IMR-90 (cell line): ENCODE measurements at places on chromosomes 6 and 20. TPM values are rescaled to one million over a fixed set of nuclear protein-coding genes. Genes with fewer than 3 reads are reported as not detected.

- DNase-seq: no peak
- peaks cover 48% of the 10 kb centered on the region for H3K27me3 ChIP-seq
- no peaks in the 10 kb centered on the region for H3K36me3 ChIP-seq
- H3K4me3 ChIP-seq: no peak overlapping the region
- H3K4me1 ChIP-seq: no peaks in the 10 kb centered on the region
These were observed 19.7 kb upstream of the TAGAP start for GRCh38 chr6:159064477-159064876.

DNA sequence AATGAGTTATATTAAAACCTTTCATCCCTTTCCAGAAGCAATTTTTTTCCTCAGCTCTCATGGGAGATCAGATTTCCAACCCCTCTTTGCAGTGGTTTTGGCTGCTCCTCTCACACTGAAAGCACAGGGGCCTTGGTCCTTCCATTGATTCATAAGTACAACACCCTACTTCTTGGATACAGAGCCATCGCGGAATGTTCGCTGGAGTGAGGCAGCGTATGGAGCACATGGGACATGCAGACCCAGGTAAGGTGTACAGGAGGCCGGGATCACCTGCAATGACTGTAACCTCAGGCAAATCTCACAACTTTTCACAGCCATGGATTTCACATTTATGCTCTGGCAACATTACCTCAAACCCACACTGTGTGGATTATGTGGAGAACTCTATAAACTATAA is 75.2 kb upstream of the HEY2 start:
- DNase-seq: no peak
- H3K27ac ChIP-seq: no peak overlapping the region
- no peak overlapping the region for H3K4me3 ChIP-seq
- no peaks in the 10 kb centered on the region for H3K36me3 ChIP-seq

DNA sequence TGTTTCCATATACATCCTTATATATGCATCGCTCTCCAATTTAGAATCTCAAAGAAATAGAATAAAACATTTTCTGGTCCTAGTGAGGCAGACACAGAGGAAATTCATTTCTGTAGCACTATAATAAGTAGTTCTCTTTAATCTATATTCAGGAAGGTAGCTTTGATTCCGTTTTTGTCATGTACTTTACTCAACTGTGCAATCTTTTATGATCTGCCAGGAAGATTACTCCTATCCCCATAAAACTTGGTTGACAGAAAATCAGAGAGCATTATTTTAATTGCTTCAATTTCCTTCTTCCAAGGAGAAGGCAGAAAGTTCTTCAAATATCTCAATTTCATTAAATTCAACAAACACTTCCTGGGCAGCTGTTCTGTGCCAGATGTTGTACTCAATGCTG is 10.6 kb upstream of the CLIC5 start:
- H3K4me3 ChIP-seq: no peak overlapping the region
- no peaks in the 10 kb centered on the region for H3K27me3 ChIP-seq
- H3K27ac ChIP-seq: no peak overlapping the region

DNA sequence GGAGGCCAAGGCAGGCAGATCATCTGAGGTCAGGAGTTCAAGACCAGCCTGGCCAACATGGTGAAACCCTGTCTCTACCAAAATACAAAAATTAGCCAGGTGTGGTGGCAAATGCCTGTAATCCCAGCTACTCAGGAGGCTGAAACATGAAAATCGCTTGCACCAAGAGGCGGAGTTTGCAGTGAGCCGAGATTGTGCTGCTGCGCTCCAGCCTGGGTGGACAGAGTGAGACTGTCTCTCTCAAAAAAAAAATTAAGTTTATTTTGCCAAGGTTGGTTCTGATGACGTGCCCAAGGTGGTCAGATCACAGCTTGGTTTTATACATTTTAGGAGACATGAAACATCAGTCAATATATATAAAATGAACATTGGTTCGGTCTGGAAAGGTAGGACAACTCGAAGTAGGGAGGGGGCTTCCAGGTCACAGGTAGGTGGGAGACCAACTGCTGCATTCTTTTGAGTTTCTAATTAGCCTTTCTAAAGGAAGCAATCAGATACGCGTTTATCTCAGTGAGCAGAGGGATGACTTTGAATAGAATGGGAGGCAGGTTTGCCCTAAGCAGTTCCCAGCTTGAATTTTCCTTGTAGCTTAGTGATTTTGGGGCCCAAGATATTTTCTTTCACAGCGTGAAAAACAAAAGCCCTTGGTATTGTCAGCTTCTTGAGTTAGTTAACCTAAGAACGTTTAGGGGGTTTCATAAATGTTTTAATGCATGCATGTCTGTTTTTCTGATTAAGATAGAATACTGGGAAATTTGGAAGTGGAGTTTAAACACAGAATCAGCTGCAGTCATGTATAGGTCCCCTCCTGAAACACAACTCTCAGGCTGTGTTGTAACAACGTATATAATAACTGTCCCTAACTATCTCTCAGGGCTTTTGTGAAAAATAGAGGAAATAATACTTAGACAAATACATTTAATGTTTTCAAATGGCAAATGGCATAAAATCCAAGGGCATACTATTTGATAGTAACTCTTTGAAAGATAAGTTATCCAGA is 16.7 kb downstream of the ACOT13 start:
- no peaks in the 10 kb centered on the region for H3K36me3 ChIP-seq
- H3K4me3 ChIP-seq: no peak overlapping the region
- DNase-seq: no peak

GRCh38 chr6:110703906-110704594 is 111.2 kb downstream of the CDK19 start:
- no peak overlapping the region for H3K27ac ChIP-seq
- H3K4me1 ChIP-seq: peaks cover 9% of the 10 kb centered on the region
- no peak overlapping the region for H3K4me3 ChIP-seq
- no peaks in the 10 kb centered on the region for H3K36me3 ChIP-seq
- H3K27me3 ChIP-seq: no peaks in the 10 kb centered on the region
- DNase-seq: no peak

- H3K36me3 ChIP-seq: no peaks in the 10 kb centered on the region
- H3K27me3 ChIP-seq: no peaks in the 10 kb centered on the region
- peak; percentile 53 for DNase-seq
- no peak overlapping the region for H3K4me3 ChIP-seq
These were observed 56.3 kb upstream of the EYA4 start for GRCh38 chr6:133184798-133185372.

DNA sequence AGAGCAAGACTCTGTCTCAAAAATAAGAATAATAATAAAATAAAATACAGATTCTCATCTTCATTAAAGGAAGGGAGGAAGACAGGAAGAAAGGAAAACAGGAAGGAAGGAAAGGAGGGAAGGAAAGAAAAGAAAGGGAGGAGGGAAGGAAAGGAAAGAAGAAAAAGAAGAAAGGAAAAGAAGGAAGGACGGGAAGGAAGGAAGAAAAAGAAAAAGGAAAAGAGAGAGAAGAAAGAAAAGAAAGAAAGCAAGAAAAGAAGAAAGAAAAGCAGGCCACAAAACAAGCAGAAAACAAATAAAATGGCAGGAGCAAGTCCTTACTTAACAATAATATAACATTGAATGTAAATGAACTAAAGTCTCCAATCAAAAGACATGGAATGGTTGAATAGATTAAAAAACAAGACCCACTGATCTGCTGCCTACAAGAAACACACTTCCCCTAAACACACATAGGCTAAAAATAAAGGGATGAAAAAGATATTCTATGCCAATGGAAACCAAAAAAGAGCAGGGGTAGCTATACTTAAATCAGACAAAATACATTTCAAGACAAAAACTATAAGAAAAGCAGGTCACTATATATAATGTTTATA is 60.4 kb downstream of the ZFP64 start:
- H3K4me1 ChIP-seq: no peaks in the 10 kb centered on the region; the same call in 1 of the 2 replicates
- no peaks in the 10 kb centered on the region for H3K36me3 ChIP-seq
- no peak overlapping the region for H3K4me3 ChIP-seq
- DNase-seq: no peak
- H3K27me3 ChIP-seq: no peaks in the 10 kb centered on the region

DNA sequence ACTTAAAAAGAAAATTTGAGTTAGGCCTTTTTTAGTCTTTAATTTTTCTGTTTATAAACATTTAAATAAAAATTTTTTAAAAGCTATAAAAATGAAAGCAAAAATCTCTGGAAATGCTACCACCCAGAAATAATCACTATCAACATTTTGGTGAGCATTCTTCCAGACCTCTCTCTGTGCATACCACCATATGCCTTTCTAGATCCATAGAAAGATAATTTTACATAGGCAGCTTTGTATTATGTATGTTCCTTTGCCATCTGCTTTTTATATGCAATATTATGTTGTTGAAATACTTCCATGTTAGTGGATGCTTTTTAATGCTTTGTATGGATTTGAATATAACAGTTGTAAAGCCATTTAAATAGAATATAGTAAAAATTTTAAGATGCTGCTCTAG is 496.7 kb upstream of the HTR1E start:
- no peaks in the 10 kb centered on the region for H3K4me1 ChIP-seq
- H3K4me3 ChIP-seq: no peak overlapping the region
- no peak overlapping the region for H3K27ac ChIP-seq
- H3K27me3 ChIP-seq: no peaks in the 10 kb centered on the region
- no peaks in the 10 kb centered on the region for H3K36me3 ChIP-seq

DNA sequence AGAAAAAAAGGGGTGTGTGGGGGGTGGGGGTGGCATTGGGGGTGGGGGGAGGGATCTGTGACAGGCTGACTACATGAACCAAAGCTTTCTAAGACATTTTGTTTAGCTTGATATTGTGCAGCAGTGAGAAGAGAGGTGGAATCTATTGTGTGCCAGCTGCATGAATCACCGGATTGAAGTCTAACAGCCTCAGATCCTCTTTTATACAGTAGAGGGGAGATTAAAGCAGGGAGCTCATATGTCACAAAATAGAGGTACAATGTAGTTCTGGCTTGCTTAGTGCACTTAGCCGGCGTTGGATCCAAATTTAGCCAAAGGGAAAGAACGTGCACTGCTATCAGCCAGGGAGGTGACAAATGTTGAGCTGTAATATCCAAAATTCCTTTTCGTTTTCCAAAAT is 404.2 kb upstream of the CITED2 start:
- no peak overlapping the region for H3K4me3 ChIP-seq
- no peak overlapping the region for H3K27ac ChIP-seq
- DNase-seq: peak; percentile 60
- no peaks in the 10 kb centered on the region for H3K36me3 ChIP-seq
- peaks cover 7% of the 10 kb centered on the region for H3K4me1 ChIP-seq
- no peaks in the 10 kb centered on the region for H3K27me3 ChIP-seq

- H3K36me3 ChIP-seq: no peaks in the 10 kb centered on the region
- H3K27me3 ChIP-seq: no peaks in the 10 kb centered on the region
- H3K4me3 ChIP-seq: no peak overlapping the region
- H3K27ac ChIP-seq: no peak overlapping the region
These were observed 713.4 kb downstream of the CD109 start for GRCh38 chr6:74409447-74409846.

- peaks cover 34% of the 10 kb centered on the region for H3K27me3 ChIP-seq
- H3K27ac ChIP-seq: no peak overlapping the region
These were observed 381.9 kb upstream of the ARID1B start for GRCh38 chr6:156395276-156395675.

GRCh38 chr6:105519954-105520353 is 117.1 kb upstream of the PREP start:
- H3K27me3 ChIP-seq: no peaks in the 10 kb centered on the region
- H3K36me3 ChIP-seq: no peaks in the 10 kb centered on the region; the same call in 1 of the 2 replicates
- no peak overlapping the region for H3K27ac ChIP-seq

Gene DBNDD2
- total RNA-seq: 1.1 and 1.3 TPM in 2 replicates
